Tibial artery (tissue), 4 donors: ENCODE measurements at places on chromosomes 4 and X.

GRCh38 chr4:2583517-2583916 lies 47.1 kb downstream of the FAM193A start:
- no peak for DNase-seq
- H3K36me3 ChIP-seq = no peaks in the 10 kb centered on the region
- H3K4me1 ChIP-seq = peaks cover 11% of the 10 kb centered on the region
- no peaks in the 10 kb centered on the region for H3K27me3 ChIP-seq
- H3K4me3 ChIP-seq = no peak overlapping the region

- H3K27me3 ChIP-seq = no peaks in the 10 kb centered on the region
- no peak for DNase-seq
- no peaks in the 10 kb centered on the region for H3K36me3 ChIP-seq
- no peak overlapping the region for H3K4me3 ChIP-seq
- peaks cover 9% of the 10 kb centered on the region for H3K4me1 ChIP-seq
Observed at GRCh38 chr4:106048250-106048971, 153.1 kb downstream of the NPNT start.

DNA sequence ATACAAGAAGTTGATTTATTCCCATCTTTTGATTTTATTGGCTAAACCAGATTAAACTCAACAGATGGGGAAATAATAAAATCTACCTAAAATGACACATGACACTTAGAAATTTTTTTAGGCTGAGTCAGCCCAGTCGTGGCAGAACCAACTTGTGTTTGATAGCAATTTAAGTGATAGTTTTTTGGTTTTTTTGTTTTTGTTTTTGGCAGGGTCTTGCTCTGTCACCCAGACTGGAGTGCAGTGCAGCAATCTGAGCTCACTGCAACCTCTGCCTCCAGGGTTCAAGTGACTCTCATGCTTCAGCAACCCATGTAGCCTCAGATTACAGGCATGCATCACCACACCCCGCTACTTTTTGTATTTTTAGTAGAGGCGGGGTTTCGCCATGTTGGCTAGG lies 370.3 kb upstream of the NOCT start:
- H3K27me3 ChIP-seq = no peaks in the 10 kb centered on the region
- H3K36me3 ChIP-seq = no peaks in the 10 kb centered on the region
- H3K4me3 ChIP-seq = no peak overlapping the region
- H3K27ac ChIP-seq = no peak overlapping the region
- H3K4me1 ChIP-seq = no peaks in the 10 kb centered on the region

GRCh38 chrX:133649651-133650050 lies 234.4 kb upstream of the GPC4 start:
- H3K27me3 ChIP-seq = no peaks in the 10 kb centered on the region
- peaks cover 9% of the 10 kb centered on the region for H3K4me1 ChIP-seq
- H3K27ac ChIP-seq = no peak overlapping the region
- no peak for DNase-seq
- H3K36me3 ChIP-seq = no peaks in the 10 kb centered on the region
- no peak overlapping the region for H3K4me3 ChIP-seq

- no peak for DNase-seq
- H3K36me3 ChIP-seq = no peaks in the 10 kb centered on the region
- no peak overlapping the region for H3K27ac ChIP-seq
- H3K4me3 ChIP-seq = no peak overlapping the region
- no peaks in the 10 kb centered on the region for H3K27me3 ChIP-seq
Observed at GRCh38 chr4:30294295-30294694, 425.9 kb upstream of the PCDH7 start.

DNA sequence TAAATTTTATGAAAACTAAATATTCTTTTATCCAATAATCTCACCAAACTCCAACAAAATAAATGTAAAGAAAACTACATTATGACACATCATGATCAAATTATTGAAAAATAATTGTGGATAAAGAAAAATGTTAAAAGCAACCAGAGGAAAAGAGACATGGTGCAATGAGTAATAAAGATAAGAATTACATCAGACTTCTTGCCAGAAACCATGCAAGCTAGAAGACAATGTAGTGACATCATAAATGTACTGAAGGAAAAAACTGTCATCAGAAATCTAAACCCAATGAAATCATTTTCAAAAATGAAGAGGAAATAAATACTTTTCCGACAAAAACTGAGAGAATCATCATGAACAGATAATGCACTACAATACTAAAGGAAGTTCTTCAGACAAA lies 135.9 kb upstream of the EOLA2 start:
- H3K27me3 ChIP-seq = no peaks in the 10 kb centered on the region
- no peak for DNase-seq
- H3K4me3 ChIP-seq = no peak overlapping the region
- H3K36me3 ChIP-seq = no peaks in the 10 kb centered on the region
- no peak overlapping the region for H3K27ac ChIP-seq

DNA sequence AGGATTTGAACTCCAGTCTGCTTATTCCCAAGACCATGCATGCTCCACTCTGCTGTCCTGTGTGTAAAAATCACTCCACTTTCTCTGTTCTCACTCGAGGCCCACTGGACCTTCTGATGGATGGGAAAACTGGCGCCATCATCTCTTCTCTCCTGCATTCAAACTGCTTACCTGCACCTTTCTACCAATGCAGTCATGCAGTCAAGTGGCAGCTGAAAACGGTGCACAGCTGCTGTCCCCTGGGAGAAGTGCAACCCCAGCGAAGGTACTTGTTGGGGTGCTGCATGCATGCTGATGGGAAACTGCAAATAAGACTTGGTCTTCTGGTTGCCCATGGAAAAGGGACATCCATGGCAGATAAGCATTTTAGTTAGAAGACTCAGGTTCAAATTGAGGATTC lies 147.1 kb downstream of the EVC2 start:
- no peak overlapping the region for H3K27ac ChIP-seq
- no peaks in the 10 kb centered on the region for H3K27me3 ChIP-seq
- no peak overlapping the region for H3K4me3 ChIP-seq
- no peak for DNase-seq

GRCh38 chr4:23930750-23931488 lies 41.1 kb upstream of the PPARGC1A start:
- peaks cover 4% of the 10 kb centered on the region for H3K4me1 ChIP-seq
- no peaks in the 10 kb centered on the region for H3K36me3 ChIP-seq
- H3K4me3 ChIP-seq = no peak overlapping the region
- no peak overlapping the region for H3K27ac ChIP-seq

GRCh38 chrX:49760290-49760890 lies 64.6 kb upstream of the PAGE1 start:
- no peaks in the 10 kb centered on the region for H3K4me1 ChIP-seq
- H3K36me3 ChIP-seq = no peaks in the 10 kb centered on the region
- H3K27me3 ChIP-seq = peaks cover 3% of the 10 kb centered on the region

DNA sequence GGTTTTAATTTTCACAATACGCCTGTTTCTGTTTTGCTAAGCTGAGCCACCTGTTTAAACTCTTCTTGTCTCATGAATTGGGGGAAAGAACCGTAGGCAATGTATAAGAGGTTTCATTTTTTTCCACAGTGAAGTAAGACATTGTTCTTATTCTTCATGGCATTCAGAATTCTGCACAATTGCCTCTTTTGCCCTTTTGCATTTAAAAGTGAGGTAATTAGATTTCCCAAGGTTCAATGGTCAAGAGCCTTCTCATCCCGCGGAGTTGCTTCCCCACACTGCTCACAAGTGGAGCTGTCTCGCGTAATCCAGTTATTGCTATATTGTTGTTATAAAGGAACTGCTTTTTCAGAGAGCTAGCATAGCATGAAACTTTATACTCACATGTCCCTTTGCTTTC lies 90.9 kb upstream of the SPRY1 start:
- H3K4me1 ChIP-seq = no peaks in the 10 kb centered on the region
- H3K36me3 ChIP-seq = no peaks in the 10 kb centered on the region
- no peak overlapping the region for H3K27ac ChIP-seq
- no peak for DNase-seq
- H3K4me3 ChIP-seq = no peak overlapping the region
- H3K27me3 ChIP-seq = no peaks in the 10 kb centered on the region

- H3K27ac ChIP-seq = peak overlapping the region; percentile 63
- no peaks in the 10 kb centered on the region for H3K27me3 ChIP-seq
Observed at GRCh38 chrX:45515262-45516215, 314.9 kb upstream of the DIPK2B start.

DNA sequence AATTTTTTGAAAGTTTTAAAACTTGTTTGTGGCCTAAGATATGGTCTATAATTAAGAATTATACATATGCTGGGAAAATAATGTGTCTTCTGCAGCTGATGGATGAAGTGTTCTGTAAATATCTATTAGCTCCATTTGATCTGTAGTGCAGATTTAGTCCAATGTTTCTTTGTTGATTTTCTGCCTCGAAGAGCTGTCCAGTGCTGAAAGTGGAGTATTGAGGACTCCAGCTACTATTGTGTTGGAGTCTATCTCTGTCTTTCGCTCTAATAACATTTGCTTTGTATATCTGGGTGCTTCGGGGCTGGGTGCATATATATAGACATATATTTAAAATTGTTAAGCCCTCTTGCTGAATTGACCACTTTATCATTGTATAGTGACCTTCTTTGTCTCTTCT lies 2127.3 kb downstream of the PCDH7 start:
- no peak overlapping the region for H3K4me3 ChIP-seq
- H3K27ac ChIP-seq = no peak overlapping the region
- H3K27me3 ChIP-seq = no peaks in the 10 kb centered on the region
- H3K36me3 ChIP-seq = no peaks in the 10 kb centered on the region
- H3K4me1 ChIP-seq = no peaks in the 10 kb centered on the region

GRCh38 chrX:140983730-140984129 lies 18.7 kb upstream of the SPANXB1 start:
- no peaks in the 10 kb centered on the region for H3K36me3 ChIP-seq
- DNase-seq = no peak
- no peaks in the 10 kb centered on the region for H3K27me3 ChIP-seq
- no peaks in the 10 kb centered on the region for H3K4me1 ChIP-seq

- H3K27me3 ChIP-seq = no peaks in the 10 kb centered on the region
- H3K36me3 ChIP-seq = no peaks in the 10 kb centered on the region
- no peak overlapping the region for H3K27ac ChIP-seq
- no peak for DNase-seq
- peaks cover 18% of the 10 kb centered on the region for H3K4me1 ChIP-seq
Observed at GRCh38 chrX:153519569-153520286, 2.3 kb downstream of the ATP2B3 start.

GRCh38 chrX:66638591-66639500 lies at the start of gene EDA2R:
EDA2R (minus strand) TSS chrX:66639078; CDS start chrX:66616020, 23,058 bp downstream.
- no peak for DNase-seq
- no peaks in the 10 kb centered on the region for H3K27me3 ChIP-seq
- peak within 1 kb of the TSS; percentile 44 for H3K27ac ChIP-seq
- H3K4me1 ChIP-seq = peaks cover 5% of the 10 kb centered on the region
- no peaks in the 10 kb centered on the region for H3K36me3 ChIP-seq
- H3K4me3 ChIP-seq = peak within 1 kb of the TSS; percentile 54

DNA sequence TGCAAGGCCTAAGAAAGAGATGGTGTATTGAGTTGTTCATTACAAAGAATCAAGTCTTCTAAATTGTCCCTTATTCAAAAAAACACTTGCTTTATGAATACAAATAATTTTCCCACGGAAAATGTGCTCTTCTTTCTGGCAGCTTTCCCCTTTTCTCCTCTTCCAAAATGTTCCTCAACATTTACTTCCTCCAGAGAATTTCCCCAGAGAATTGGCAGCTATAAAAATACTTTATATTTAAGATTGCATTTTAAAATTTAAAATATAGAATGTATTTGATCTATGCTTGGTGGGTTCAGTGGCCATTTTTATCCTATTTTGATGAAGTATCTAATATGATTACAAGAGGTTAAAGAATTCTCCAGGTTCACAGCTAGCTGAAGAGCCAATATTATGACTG lies 521.0 kb downstream of the IQCM start:
- no peak overlapping the region for H3K27ac ChIP-seq
- no peak for DNase-seq
- H3K27me3 ChIP-seq = no peaks in the 10 kb centered on the region
- H3K4me1 ChIP-seq = no peaks in the 10 kb centered on the region
- no peaks in the 10 kb centered on the region for H3K36me3 ChIP-seq

- peak overlapping the region; percentile 74 for H3K27ac ChIP-seq
- H3K36me3 ChIP-seq = peaks cover 39% of the 10 kb centered on the region
- H3K27me3 ChIP-seq = no peaks in the 10 kb centered on the region
- peaks cover 15% of the 10 kb centered on the region for H3K4me1 ChIP-seq
- no peak overlapping the region for H3K4me3 ChIP-seq
- peak; percentile 54 for DNase-seq
Observed at GRCh38 chr4:8402640-8403039, 37.9 kb downstream of the ACOX3 start.

GRCh38 chr4:170399581-170400293 lies 310.0 kb upstream of the AADAT start:
- no peak overlapping the region for H3K4me3 ChIP-seq
- no peaks in the 10 kb centered on the region for H3K27me3 ChIP-seq
- no peak for DNase-seq
- no peaks in the 10 kb centered on the region for H3K36me3 ChIP-seq
- H3K4me1 ChIP-seq = no peaks in the 10 kb centered on the region

DNA sequence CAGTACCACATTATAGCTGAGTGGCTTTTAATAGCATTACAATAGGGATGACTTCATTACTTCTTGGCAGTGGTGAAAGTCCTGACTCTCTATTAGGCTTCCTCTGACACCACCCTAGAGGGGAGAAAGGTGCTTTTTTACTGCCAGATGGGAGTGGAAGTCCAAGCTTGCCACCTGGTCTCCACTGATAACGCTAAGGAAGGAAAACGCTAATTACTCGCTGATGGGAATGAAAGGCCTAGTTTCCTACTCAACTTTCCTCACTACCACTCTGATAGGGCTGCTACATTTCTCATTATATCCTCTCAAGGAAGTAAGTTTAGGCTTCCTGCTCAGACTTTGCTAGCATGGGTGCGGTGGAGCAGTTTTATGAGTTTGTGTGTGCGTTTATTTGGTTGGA lies 62.3 kb upstream of the PAGE3 start:
- H3K27ac ChIP-seq = no peak overlapping the region
- H3K36me3 ChIP-seq = no peaks in the 10 kb centered on the region
- DNase-seq = no peak
- no peaks in the 10 kb centered on the region for H3K4me1 ChIP-seq

- no peak overlapping the region for H3K27ac ChIP-seq
- H3K27me3 ChIP-seq = no peaks in the 10 kb centered on the region
- no peaks in the 10 kb centered on the region for H3K4me1 ChIP-seq
- no peaks in the 10 kb centered on the region for H3K36me3 ChIP-seq
- no peak for DNase-seq
Observed at GRCh38 chrX:108285356-108285755, 152.9 kb downstream of the COL4A6 start.

DNA sequence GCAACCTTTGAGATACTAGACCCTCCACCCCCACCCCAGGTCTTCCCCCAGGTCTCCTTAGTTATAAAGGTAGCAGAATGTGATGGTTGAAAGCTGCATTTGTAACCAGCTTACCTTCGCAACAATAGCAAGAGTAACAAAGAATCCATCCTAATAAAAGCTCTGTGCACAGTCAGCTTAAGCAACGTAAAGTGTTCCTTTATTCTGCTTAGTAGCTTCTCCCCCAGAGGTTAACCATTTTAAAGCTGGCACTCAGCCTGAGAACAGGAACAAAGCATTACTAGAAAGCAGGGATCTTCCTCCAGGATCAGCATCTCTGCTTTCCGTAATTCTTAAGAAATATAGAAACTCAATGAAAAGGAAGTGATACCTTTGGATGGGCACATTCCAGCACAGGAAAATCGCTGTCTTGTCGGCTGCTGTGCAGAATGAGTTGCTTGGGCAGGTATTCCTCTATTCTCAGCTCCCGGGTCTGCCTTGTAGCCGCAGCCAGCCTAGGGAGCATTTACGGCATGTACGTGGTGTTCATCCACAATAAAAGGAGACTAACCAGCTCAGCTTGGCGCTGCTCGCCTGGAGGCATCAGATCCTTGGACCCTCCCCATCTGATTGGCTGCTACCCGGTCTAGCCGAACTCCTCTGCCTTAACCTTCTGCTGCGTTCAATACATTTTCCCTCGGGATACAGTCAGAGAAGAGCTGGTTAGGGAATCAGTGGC lies 113.0 kb upstream of the TLR3 start:
- no peak for DNase-seq
- H3K4me1 ChIP-seq = no peaks in the 10 kb centered on the region
- no peak overlapping the region for H3K4me3 ChIP-seq
- no peaks in the 10 kb centered on the region for H3K36me3 ChIP-seq
